Stimulated activated naive B cell treated with anti-CD40 and anti-IgM and Interleukin-4, amounts not matched to agents 10 μg/mL and 1 μg/mL and 100 μg/mL, for 72 hours (primary cell): ENCODE measurements at places on chromosomes 12 and 14.

GRCh38 chr14:67492538-67492937 lies 4.0 kb upstream of the TMEM229B start:
- no peak for DNase-seq

- no peak for DNase-seq
These were observed 5.1 kb downstream of the CD69 start for GRCh38 chr12:9755567-9755966.

DNA sequence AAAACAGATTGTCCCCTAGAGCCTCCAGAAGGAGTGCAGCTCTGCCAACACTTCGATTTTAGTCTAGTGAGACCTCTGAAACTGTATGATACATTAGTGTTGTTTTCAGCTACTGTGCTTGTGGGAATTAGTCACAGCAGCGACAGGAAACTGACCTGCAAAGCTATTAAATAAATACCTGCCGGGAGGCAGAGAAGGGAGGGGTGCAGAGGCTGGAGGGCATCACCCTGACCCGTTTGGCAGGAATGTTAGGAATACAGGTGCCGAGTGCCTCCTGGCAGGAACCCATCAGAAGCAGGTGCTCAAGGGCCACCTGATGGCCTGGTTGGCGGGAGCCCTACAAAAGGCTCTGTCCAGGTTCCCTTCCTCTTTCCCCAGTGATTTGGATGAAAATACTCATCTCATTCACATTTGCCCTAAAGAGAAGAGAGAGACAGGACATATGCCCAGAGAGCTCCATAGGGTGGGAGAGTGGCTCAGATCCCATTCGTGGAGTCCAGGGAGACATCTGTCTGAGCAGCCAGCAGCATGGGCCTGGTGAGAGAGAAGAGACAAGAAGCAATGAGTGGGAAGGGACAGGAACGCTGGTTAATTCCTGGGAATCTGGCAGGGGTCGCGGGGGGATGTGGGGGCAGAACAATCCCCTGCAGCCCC lies 44.6 kb downstream of the C14orf132 start:
- no peak for DNase-seq

- DNase-seq = no peak
These were observed 58.0 kb downstream of the SINHCAF start for GRCh38 chr12:31267966-31268365.

- no peak for DNase-seq
These were observed 328.6 kb downstream of the MDGA2 start for GRCh38 chr14:47346849-47347248.

DNA sequence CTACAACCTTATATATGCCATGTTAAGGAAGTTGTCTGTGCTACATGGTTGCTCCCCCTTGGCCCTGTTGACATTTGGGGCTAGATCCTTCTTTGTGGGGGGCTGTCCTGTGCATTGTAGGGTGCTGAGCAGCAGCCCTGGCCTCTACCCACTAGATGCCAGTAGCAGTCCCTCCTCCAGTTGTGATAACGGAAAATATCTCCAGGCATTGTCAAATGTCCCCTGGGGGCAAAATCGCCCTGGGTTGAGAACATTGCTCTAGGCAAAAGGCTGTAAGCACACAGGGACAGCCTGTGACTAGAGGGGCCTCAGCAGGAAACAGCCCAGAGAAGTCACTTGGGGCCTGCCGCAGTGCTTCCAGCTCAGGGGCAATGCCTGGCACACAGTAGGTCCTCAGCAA lies 1100.3 kb downstream of the BCL11B start:
- DNase-seq = no peak

GRCh38 chr12:3272958-3273357 lies 195.8 kb downstream of the TSPAN9 start:
- no peak for DNase-seq

- DNase-seq = no peak
These were observed 1.0 kb downstream of the SOS2 start for GRCh38 chr14:50230401-50230700.

- no peak for DNase-seq
These were observed 8.9 kb downstream of the RNASE11 start for GRCh38 chr14:20578784-20579502.

DNA sequence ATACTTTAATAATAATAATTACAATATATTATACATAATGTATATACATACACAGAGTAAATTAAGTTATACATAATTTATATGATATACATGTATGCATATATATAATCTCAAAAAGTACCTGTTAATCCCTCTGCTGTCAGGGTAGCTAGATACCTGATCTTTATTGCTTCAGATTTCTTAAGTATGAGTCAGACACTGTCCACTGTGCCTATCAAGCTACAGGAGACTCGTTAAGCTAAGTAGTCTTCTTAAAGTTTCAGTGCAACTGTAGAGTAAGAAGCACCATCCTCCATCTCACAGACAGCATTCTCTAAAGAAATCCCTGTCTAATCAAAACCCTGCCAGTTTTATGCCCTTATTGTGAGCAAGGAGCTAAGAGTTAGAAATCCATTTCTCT lies 428.7 kb downstream of the RERGL start:
- DNase-seq = no peak

- no peak for DNase-seq
These were observed 62.3 kb downstream of the BHLHE41 start for GRCh38 chr12:26062566-26062965.
